ENCODE measurements at places on chromosomes 3 and 15.

- no peak for DNase-seq
Observed at GRCh38 chr15:77599899-77600298, 32.8 kb downstream of the LINGO1 start.

DNA sequence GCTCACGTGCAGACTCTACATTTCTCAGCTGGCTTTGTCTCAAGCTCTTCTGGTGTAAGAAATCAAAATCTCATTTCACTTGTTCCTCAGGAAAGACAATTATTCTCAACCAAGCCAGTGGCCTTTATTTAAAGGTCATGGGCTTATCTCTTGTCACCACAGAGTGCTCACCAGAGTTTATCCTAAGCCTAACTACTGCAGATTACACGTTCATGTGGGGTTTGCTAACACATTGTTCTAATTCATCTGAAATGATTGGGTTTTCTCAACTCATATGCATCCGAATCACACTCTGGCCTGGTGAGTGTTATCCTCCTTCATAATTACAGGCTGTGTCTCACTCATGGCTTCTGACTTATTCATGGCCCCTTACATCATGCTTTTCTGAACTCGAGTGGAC is 83.3 kb upstream of the TSC22D2 start:
- DNase-seq, result no peak

DNA sequence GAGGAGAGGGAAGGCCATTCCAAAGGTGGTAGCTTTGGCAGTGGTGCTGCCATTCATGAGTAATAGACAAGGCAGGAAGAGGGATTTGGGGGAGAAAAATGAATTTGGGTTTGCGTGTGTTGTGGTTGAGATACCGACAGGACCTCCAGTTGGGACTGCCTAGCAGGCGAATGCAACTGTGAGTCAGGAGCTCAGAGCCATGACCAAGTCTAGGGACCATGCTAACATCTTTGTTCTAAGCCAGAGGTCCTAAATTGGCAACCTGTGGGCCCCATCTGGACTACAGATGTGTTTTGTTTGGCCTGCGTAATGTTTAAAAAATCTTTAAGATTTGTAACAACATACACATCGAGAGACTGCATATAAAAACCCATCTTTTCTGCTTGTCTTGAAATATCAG is 61.6 kb downstream of the SAMMSON start:
- DNase-seq, result no peak

DNA sequence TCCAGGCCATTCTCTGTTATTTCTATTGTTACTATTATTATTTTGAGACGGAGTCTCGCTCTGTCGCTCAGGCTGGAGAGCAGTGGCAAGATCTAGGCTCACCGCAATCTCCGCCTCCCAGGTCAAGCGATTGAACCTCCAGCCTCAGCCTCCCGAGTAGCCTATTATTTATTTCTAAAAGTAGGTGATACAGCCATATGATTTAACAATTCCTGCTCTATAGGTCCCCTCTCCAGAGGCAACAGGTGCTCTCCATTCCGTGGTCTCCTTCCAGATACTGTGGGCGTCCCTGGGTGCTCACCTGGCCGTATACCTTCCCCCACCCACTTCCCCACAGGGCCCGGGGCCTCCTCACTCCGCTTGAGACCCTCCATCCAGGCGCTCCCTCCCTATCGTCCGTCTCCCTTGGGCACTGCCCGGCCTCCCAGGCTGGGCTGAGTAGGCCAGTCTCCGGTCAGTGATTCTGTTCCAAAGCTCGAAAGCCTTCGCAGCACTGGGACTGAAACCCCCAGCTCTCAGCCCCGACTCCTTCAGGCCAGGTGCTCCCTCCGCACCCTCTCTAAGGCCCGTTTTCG is 708 bp upstream of the PTPN23 start:
- DNase-seq, result no peak

DNA sequence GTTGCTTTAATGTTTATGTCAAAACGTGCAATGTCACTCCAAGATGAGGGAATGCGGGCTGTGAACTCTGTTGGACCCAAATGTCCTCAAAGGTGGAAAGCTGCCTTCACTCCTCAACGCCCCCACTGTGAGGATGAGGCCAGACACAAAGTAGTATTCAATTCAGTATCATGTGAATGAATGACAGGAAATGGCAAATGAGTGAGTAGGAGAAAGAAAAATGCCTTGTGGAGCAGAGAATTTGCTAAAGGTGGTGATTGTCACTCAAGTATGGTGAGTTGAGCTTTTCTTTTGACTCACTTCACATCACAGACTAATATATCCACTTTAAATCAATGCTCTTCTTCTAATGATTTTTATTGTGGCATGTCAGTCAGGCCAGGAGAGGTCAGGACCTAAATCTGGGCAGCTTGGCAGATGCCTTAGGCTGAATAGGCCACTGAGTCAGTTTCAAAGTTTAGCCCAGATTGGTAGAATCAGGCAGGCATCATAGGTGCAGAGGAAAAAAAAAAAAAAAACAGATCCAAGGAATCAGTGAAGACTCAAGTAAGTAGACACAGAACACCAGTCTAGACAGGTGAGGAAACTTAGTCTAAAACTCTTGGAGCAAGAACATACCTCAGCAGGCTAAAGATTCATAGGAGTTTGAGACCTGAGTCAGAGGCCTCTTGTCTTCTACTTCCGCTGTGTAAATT is 71.0 kb upstream of the ZBED2 start:
- no peak for DNase-seq

DNA sequence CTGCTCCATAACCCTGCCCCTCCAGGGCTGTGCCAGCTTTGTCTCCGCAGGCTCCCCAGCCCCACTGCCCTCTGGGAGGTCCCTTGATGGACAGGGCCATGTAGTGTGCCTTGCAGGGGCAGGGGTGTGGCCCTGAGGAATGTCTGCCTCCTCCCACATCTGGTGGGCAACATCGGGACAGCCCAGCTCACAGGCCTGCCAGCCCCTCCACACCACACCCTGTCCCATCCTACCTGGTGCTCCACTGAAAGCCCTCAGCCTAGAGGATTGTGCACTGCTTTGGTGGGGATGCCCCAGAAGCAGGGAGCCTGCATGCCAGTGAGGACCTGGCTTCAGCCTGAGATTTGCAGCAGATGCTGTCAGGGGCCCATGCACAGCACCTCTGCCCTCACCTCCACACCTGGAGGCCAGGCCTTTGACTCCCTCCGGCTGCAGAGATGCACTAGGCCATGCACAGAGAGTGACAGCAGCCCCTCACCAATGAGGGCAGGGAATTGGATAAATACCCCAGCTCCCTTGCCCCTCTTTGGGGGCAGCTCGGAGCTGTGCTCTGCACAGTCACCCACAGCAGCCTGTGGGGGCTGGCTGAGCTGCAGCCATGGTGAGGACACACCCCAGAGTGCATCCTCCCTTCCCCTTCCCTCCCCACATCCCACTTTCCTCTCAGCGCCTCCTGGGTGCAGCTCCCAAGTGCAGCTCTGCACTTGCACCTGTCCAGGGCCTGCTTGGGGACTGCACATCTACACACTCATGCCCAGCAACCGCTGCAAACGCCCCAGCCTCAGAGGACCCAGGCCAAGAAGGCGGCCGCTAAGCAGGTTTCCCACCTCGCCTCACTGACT is 2.7 kb downstream of the C3orf22 start:
- DNase-seq, result no peak

- DNase-seq, result no peak
Observed at GRCh38 chr3:35653347-35653746, 14.0 kb downstream of the ARPP21 start.

GRCh38 chr3:164470471-164470870 is 607.8 kb downstream of the SI start:
- no peak for DNase-seq

DNA sequence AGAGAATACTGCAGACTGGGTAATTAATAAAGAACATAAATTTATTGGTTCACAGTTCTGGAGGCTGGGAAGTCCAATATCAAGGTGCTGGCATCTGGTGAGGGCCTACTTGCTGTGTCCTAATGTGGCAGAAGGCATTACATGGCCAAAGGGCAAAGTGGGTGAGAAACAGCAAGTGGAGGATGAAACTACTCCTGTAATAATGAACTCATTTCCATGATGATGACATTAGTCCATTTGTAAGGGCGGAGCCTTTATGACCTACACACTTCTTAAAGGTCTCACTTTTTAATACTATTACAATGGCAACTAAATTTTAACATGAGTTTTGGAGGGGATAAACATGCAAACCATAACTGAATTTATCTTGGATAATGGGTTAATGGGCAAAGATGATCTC is 139.6 kb upstream of the SGO1 start:
- no peak for DNase-seq

- no peak for DNase-seq
Observed at GRCh38 chr15:99155961-99156443, 51.1 kb downstream of the SYNM start.

DNA sequence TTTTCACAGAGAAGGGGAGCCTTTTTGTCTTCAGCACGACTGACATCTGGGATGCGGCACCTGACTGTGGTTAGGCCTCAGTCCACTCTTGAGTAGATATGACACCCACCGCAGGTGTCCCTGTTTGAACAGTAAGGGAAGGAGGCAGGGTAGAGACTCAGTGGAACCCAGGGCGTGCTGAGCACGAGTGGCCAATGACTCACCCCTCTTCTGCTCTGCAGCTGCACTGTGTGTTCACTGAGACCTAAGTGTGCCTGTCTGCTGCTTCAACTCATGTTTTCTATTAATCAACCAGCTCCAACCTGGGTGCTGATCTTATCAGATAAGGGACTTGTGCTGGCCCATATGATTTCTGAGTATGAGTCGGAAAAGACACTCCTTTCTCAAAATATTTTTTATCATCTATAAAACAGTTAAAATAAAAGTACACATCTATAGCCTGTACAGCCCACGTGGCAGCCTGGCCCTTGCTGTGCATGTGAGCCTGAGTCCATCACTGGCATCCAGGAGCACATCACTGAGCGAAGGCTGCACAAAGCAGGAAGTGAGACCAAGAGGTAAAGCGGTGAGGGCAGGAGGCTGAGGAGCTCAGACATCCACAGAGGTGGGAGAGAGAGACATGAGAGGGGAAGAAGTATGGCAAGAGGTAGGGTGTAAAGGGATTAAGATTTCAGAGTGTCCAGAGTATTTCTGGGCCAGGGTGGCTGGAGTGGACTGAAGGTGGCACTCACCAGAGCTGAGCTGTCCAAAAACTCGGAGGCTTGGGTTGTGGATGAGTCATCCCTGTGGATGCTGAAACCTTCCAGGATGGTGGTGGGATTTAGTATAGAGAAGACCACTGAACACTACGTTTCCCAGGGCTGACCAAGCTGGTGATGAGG is 49.2 kb downstream of the SLC41A3 start:
- no peak for DNase-seq

GRCh38 chr15:47803767-47804166 is 86.5 kb downstream of the SEMA6D start:
- DNase-seq, result no peak

GRCh38 chr3:128786434-128787020 is 60.5 kb downstream of the RAB7A start:
- DNase-seq, result no peak

- no peak for DNase-seq
Observed at GRCh38 chr3:30102356-30102755, 504.0 kb upstream of the TGFBR2 start.

- no peak for DNase-seq
Observed at GRCh38 chr15:89406940-89407607, 72.5 kb upstream of the POLG start.

GRCh38 chr3:31244929-31245817 is 287.6 kb upstream of the STT3B start:
- no peak for DNase-seq

- DNase-seq, result no peak
Observed at GRCh38 chr3:10695595-10696285, 120.3 kb upstream of the SLC6A11 start.

DNA sequence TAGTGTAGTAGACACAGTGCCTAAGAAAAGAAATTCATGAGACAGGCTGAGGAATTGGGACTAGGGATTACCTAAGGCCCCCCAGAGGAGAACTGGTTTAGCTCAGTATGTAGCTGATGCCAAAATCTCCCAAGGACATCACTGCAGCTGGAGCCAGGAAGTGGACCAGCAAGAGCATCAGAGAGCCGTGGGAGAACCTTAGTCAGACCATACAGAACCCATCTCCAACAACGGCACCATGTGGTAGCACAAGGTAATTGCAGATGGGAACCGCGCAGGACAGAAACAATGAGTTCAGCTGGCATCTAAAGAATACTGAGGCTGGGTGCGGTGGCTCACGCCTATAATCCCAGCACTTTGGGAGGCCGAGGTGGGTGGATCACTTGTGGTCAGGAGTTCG is 81.7 kb downstream of the WNT5A start:
- no peak for DNase-seq

DNA sequence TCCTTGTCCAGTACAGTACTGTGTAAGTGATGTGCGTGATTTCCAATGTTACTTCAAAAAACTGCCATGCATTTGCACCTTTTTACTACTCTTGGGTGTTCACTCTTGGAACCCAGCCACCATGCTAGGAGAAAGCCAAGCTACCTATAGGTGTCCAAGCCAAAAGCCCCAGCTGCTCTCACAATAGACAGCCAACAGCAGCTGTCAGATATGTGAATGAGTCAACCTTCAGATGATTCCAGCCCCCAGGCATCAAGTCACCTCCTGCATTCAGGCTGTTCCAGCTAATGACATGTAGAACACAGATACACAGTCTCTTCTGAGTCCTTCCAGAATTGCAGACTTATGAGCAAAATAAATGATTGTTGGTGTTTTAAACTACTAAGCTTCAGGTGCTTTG is 417.7 kb upstream of the TGFBR2 start:
- no peak for DNase-seq
